T-cell (primary cell): ENCODE measurements at places on chromosomes 6 and 20. TPM values are rescaled to one million over a fixed set of nuclear protein-coding genes. Genes with fewer than 3 reads are reported as not detected.

Gene GPSM3
- 289 TPM for total RNA-seq

Gene LIN28B
- 0.41 TPM for total RNA-seq

Gene TFAP2C
- total RNA-seq = not detected

Gene BFSP1
- total RNA-seq = 0.30 TPM

Gene SLC12A5
- not detected for total RNA-seq

Gene MRAP2
- not detected for total RNA-seq

Gene DDX27
- total RNA-seq = 88.1 TPM

Gene FAM83D
- 4.0 TPM for total RNA-seq

Gene MCM8
- total RNA-seq = 7.4 TPM

Gene ENPP4
- total RNA-seq = 8.8 TPM

Gene ATXN1
- 82.7 TPM for total RNA-seq

Gene LPIN3
- total RNA-seq = 0.16 TPM

Gene TFAP2D
- total RNA-seq = not detected
